Lower lobe of right lung (tissue), 2 donors: ENCODE measurements at places on chromosomes 2 and 18. TPM values are rescaled to one million over a fixed set of nuclear protein-coding genes. Genes with fewer than 3 reads are reported as not detected.
A peak's percentile ranks its signal among the peaks of the same experiment; 100 is the strongest.

- no peaks in the 10 kb centered on the region for H3K36me3 ChIP-seq
- H3K27ac ChIP-seq = no peak overlapping the region
- H3K27me3 ChIP-seq = no peaks in the 10 kb centered on the region
Observed at GRCh38 chr2:4507661-4508060, 804.3 kb downstream of the DCDC2C start.

DNA sequence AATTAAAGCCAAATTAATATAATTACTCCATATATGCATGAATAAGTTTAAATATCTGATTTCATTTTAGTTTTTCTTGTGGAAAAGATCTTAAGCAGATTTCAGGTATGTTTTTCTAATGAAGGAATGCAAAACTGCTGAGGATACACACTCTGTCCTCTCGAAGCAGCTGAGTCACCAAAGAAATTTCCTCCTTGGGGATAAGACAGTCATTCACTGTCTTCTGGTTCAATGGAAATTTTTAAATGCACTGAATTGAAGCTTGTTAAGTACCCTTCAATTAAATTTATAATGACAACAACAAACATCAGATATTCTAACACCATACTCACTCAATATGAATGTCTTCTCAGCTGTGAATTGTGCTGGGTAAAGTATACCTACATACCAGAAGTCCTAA lies 101.5 kb upstream of the DNER start:
- H3K36me3 ChIP-seq = peaks cover 86% of the 10 kb centered on the region
- H3K27ac ChIP-seq = no peak overlapping the region
- DNase-seq = no peak
- H3K27me3 ChIP-seq = no peaks in the 10 kb centered on the region
- H3K4me3 ChIP-seq = no peak overlapping the region

- H3K27ac ChIP-seq = no peak overlapping the region
- H3K4me1 ChIP-seq = no peaks in the 10 kb centered on the region
- no peak overlapping the region for H3K4me3 ChIP-seq
- H3K36me3 ChIP-seq = no peaks in the 10 kb centered on the region
- DNase-seq = no peak
- H3K27me3 ChIP-seq = no peaks in the 10 kb centered on the region
Observed at GRCh38 chr2:146652311-146652710, 1192.5 kb upstream of the ACVR2A start.

GRCh38 chr2:101509499-101510284 lies 34.8 kb upstream of the RFX8 start:
- DNase-seq = no peak
- H3K36me3 ChIP-seq = no peaks in the 10 kb centered on the region
- no peak overlapping the region for H3K27ac ChIP-seq
- H3K4me1 ChIP-seq = peaks cover 12% of the 10 kb centered on the region
- H3K27me3 ChIP-seq = no peaks in the 10 kb centered on the region

- no peaks in the 10 kb centered on the region for H3K36me3 ChIP-seq
- no peak for DNase-seq
- peak overlapping the region; percentile 81 for H3K27ac ChIP-seq
- no peak overlapping the region for H3K4me3 ChIP-seq
- no peaks in the 10 kb centered on the region for H3K27me3 ChIP-seq
- peaks cover 17% of the 10 kb centered on the region for H3K4me1 ChIP-seq
Observed at GRCh38 chr2:47346107-47346506, 56.8 kb upstream of the MSH2 start.

- no peak overlapping the region for H3K27ac ChIP-seq
- no peaks in the 10 kb centered on the region for H3K27me3 ChIP-seq
- H3K4me3 ChIP-seq = no peak overlapping the region
- no peaks in the 10 kb centered on the region for H3K36me3 ChIP-seq
- DNase-seq = no peak
Observed at GRCh38 chr18:57890266-57890665, 87.2 kb upstream of the ATP8B1 start.

DNA sequence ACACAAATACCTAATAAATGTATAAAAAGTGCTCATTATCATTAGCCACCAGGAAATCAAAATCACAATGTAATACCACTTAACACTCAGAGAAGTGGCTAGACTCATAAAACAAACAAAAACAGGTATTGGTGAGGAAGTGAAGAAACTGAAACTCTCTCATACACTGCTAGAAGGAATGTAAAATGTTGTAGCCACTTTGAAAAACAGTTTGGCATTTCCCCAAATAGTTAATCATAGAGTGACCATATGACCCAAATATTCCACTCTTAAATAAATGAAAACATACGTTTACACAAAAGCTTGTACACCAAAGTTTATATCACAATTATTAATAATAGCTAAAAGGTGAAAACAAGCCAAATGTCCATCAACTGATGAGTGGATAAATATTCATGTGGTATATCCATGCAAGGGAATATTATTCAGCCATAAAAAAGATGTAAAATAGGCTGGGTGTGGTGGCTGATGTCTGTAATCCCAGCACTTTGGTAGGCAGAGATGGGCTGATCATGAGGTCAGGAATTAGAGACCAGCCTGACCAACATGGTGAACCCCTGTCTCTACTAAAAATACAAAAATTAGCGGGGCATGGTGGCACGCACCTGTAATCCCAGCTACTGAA lies 86.2 kb upstream of the COL5A2 start:
- H3K4me3 ChIP-seq = no peak overlapping the region
- no peaks in the 10 kb centered on the region for H3K36me3 ChIP-seq
- no peaks in the 10 kb centered on the region for H3K27me3 ChIP-seq
- H3K4me1 ChIP-seq = no peaks in the 10 kb centered on the region
- H3K27ac ChIP-seq = no peak overlapping the region

DNA sequence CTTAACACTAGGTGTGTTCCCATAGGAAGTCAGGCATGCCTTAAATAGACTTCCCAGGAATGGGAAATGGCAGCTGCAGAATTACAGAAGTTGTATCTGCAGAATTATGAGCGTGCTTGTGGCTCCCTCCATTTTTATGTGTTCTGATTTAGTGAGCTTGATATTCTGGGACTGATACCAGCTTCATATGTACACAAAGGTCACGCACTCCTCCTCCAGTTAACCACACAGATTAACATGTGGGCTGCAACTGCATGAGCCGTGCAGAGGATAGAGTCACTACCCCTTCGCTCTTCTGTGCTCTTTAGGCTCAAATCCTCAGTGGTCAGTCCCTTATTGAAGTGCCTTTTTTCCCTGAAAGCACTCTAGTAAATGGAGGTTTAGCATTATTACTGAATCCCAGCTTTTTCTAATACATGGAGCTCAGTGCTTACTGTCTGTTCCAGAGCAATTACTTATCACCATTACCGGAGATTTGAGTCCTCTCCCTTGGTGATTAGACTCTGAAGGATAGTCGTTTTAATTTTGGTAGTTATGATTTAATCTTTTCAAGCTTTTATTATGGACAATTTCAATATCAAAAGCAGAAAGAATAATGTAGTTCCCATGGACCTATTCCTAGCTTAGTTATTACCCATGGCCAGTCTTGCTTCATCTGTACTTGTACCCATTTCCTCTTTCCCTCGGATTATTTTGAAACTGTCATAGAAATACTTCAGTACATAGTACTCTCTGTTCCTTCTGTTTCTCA lies 238.3 kb downstream of the PRKCE start:
- DNase-seq = no peak
- H3K27me3 ChIP-seq = no peaks in the 10 kb centered on the region
- peak overlapping the region; percentile 83 for H3K27ac ChIP-seq
- H3K36me3 ChIP-seq = no peaks in the 10 kb centered on the region

DNA sequence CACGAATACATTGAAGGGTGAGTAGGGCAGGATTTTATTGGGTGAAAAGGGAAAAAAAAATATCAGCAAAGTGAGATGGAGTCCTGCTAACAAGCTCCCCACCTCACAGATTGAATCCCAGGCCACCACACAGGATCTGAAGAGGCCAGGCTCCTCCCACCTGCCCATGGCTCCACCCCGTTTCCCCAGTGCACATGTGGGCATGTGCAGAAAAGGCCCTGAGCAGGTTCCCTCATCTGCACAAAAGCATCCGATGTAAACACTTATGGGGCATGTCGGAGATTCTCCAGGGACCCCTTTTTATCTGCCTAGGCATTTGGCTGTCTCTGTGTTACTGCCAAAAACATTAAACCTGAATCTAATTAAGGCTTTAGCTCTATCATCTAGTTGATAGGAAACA lies 35.2 kb downstream of the SKA1 start:
- H3K36me3 ChIP-seq = no peaks in the 10 kb centered on the region
- DNase-seq = no peak
- no peak overlapping the region for H3K4me3 ChIP-seq
- no peak overlapping the region for H3K27ac ChIP-seq

DNA sequence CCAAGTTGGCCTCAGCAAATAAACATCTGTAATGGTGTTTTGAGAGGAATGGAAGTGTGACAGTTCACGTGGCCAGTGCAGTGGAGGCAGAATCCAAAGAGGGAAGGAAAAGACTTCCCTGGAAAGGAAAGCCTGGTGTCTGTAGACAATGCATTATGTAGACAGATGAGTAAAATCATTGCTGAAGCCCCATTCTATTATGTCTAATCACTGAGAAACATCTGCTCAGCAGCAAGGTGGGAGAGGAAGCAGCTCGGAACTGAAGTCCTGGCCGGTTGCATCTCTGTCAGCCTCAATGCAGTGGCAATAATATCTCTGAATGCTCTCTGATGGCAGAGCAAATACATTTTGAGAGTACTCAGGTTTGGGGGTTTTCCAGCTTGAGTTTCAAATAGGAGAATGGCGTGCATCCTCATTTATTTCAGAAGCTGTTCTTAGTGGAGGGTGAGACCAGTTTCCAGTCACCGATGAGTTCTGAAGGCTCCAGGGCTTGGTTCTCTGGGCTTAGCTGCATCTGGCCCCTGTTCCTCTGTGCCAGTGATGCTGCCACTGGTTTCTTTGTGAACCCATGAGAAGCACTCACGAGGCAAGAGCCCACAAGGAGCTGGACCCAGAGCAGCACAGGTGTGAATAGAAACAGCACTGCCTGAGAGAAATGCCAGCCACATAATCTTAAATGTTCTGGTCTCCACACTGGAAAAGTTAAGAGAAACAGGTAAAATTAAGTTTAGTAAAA lies 63.3 kb downstream of the RPIA start:
- no peaks in the 10 kb centered on the region for H3K27me3 ChIP-seq
- H3K4me3 ChIP-seq = no peak overlapping the region
- no peak overlapping the region for H3K27ac ChIP-seq

- no peak overlapping the region for H3K27ac ChIP-seq
- H3K4me3 ChIP-seq = no peak overlapping the region
- no peaks in the 10 kb centered on the region for H3K36me3 ChIP-seq
- H3K4me1 ChIP-seq = no peaks in the 10 kb centered on the region
- no peak for DNase-seq
Observed at GRCh38 chr2:60633615-60634014, 80.2 kb upstream of the BCL11A start.

GRCh38 chr2:80893711-80894110 lies 589.2 kb upstream of the LRRTM1 start:
- H3K36me3 ChIP-seq = no peaks in the 10 kb centered on the region
- no peak overlapping the region for H3K4me3 ChIP-seq
- H3K4me1 ChIP-seq = no peaks in the 10 kb centered on the region
- DNase-seq = no peak

- no peak overlapping the region for H3K4me3 ChIP-seq
- no peaks in the 10 kb centered on the region for H3K27me3 ChIP-seq
- H3K36me3 ChIP-seq = no peaks in the 10 kb centered on the region
Observed at GRCh38 chr2:120929829-120930228, 194.2 kb downstream of the GLI2 start.

DNA sequence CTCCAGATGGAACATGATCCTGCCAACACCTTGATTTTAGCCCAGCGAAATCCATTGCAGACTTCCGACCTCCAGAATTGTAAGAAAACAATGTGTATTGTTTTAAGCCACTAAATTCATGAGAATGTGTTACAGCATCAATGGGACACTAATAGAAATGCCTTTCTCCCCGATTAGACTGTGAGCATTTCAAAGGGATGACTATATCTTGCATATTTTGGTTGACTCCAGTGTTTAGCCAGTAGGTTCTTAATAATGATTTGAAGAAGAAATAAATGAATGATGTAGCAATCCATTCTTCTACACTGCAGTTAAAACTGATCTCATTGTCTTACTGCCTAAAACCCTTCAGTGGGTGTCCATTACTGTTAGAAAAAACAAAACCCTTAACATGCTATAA lies 67.4 kb upstream of the ACVR1C start:
- no peak for DNase-seq
- no peak overlapping the region for H3K27ac ChIP-seq
- no peaks in the 10 kb centered on the region for H3K4me1 ChIP-seq
- H3K36me3 ChIP-seq = no peaks in the 10 kb centered on the region
- H3K4me3 ChIP-seq = no peak overlapping the region

DNA sequence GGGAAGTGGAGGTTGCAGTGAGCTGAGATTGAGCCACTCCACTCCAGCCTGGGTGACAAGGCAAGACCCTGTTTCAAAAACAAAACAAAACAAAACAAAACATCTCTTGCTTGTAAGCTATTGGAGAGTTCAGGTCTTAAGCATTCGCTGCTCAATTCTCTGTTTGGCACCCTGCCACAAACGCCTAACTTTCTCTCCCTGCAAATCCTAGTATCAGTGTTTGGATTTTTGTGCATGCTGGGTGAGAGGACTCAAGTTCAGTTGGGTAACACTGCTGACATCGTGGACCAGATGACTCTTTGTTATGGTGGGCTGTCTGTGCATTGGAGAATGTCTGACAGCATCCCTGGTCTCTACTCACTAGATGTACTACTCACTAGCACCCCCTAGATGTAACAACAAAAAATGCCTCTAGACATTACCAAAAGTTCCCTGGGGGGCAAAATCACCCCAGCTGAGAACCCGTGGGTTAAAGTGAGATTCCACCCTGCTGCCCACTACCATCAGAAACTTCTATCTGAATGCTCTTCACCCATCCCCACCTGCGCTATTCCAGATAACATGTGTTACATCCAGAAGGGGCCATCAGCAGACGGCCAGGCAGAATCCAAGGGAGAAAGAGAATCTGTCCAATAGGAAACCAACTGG lies 50.9 kb downstream of the CACNB4 start:
- no peaks in the 10 kb centered on the region for H3K36me3 ChIP-seq
- no peaks in the 10 kb centered on the region for H3K4me1 ChIP-seq
- no peaks in the 10 kb centered on the region for H3K27me3 ChIP-seq

ZSCAN30 gene
- total RNA-seq = 18.8 TPM

SCN9A gene
- 13.6 TPM for total RNA-seq

COL3A1 gene
- total RNA-seq = 187 TPM

TUBB8B gene
- 0.47 TPM for total RNA-seq

ASAP2 gene
- total RNA-seq = 24.3 TPM

MYO3B gene
- not detected for total RNA-seq

KCNF1 gene
- total RNA-seq = not detected
